Activated B cell treated with CpG ODN at 0.5 μM for 24 hours (primary cell): ENCODE measurements at places on chromosomes 3 and 15. TPM values are rescaled to one million over a fixed set of nuclear protein-coding genes. Genes with fewer than 3 reads are reported as not detected.

The PLA2G4D gene
- total RNA-seq = not detected in 2 replicates

- no peaks in the 10 kb centered on the region for H3K36me3 ChIP-seq
- no peak overlapping the region for H3K27ac ChIP-seq
- peaks cover 2% of the 10 kb centered on the region for H3K27me3 ChIP-seq
- no peaks in the 10 kb centered on the region for H3K4me1 ChIP-seq
Measured at GRCh38 chr3:181278468-181279238, 289.1 kb upstream of the DNAJC19 start.

- H3K4me1 ChIP-seq = peaks cover 8% of the 10 kb centered on the region
- H3K4me3 ChIP-seq = no peak overlapping the region
- DNase-seq = no peak
Measured at GRCh38 chr15:78807359-78807758, 3.9 kb downstream of the ADAMTS7 start.

- no peaks in the 10 kb centered on the region for H3K27me3 ChIP-seq
- H3K4me1 ChIP-seq = peaks cover 73% of the 10 kb centered on the region
- H3K36me3 ChIP-seq = peaks cover 56% of the 10 kb centered on the region
- peak overlapping the region; percentile 100 for H3K27ac ChIP-seq
- no peak for DNase-seq
- peak overlapping the region; percentile 97 for H3K4me3 ChIP-seq
Measured at GRCh38 chr15:92903631-92903965, 3.5 kb downstream of the CHD2 start.

DNA sequence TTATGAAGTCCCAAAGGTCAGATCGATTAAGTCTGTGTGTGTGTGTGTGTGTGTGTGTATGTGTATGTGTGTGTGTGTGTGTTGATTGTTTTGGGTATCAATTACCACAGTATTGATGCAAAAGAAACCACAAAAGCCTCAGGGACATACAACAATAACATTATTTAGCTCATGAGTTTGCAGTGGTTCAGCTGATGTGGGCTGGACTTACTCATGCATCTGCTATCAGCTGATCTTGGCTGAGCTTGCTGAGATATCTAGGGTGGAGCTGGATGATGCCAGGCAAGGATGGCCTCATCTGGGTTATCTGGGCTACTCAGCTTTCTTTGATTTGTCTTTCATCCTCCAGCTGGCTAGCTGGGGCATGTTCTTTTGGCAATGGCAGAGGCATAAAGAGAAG, 82.4 kb upstream of the PRR23C start:
- DNase-seq = no peak
- H3K4me1 ChIP-seq = no peaks in the 10 kb centered on the region
- no peak overlapping the region for H3K4me3 ChIP-seq
- no peaks in the 10 kb centered on the region for H3K36me3 ChIP-seq

DNA sequence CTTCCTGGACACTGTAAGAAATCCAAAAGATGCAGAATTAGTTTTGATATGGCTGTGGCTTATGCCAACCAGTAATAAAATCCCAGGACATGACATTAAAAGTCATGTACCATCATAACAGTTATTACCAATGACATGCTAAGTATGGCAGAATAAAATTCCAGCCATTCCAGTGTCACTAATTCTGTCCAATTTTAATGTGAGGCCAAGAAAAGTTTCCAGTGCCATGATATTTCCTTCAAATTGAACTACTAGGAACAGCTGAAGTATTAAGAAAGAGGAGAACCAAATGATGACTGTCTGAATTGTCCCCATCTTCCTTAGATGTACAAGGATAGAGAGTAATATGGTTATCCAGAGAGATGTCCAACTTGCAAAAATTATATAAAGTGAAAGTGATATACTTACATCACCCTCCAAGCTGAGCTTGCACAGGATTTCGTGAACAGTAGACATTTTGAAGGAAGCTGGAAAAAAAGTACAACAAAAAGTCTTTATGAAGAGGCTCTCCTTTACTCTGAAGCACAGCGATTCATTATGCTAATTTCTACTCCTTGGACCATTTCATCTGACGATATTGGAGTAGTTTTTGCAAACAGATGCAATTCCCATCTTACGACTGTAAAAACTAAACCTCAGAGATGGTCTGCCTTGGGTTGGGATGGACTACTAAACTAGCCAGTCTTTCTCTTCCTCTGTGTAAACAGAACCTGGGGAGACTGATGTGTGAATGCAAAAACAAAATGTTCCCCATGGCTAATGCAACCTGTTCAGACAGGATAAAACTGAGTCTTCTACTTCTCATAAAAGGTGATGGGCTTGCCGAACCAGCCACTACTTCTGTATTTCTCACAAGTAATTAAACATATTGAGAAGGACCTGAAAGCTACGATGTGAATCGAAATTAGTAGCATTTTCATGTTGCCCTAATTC, 11.9 kb downstream of the ANXA2 start:
- no peak for DNase-seq

DNA sequence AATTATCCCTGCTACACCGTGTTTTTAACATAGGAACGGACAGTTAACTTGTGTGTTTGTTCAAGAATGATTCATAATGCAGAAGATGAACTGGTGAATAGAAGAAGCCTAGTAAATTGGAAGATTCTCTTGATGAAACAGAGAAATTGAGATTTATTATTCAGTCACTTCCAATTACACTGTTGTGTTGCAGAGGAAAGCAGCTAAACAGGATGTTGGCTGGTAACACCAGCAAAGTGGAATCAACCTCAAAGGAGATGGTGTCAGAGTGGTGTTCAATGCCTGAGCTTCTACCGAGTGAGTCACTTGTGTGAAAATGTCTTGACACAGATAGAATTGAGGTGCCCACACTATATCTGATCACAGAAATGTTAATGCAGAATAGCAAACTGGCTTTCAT, 399.6 kb downstream of the LPP start:
- no peak overlapping the region for H3K27ac ChIP-seq
- DNase-seq = no peak
- H3K36me3 ChIP-seq = no peaks in the 10 kb centered on the region
- no peak overlapping the region for H3K4me3 ChIP-seq

The NME9 gene
- total RNA-seq = not detected in 2 replicates

DNA sequence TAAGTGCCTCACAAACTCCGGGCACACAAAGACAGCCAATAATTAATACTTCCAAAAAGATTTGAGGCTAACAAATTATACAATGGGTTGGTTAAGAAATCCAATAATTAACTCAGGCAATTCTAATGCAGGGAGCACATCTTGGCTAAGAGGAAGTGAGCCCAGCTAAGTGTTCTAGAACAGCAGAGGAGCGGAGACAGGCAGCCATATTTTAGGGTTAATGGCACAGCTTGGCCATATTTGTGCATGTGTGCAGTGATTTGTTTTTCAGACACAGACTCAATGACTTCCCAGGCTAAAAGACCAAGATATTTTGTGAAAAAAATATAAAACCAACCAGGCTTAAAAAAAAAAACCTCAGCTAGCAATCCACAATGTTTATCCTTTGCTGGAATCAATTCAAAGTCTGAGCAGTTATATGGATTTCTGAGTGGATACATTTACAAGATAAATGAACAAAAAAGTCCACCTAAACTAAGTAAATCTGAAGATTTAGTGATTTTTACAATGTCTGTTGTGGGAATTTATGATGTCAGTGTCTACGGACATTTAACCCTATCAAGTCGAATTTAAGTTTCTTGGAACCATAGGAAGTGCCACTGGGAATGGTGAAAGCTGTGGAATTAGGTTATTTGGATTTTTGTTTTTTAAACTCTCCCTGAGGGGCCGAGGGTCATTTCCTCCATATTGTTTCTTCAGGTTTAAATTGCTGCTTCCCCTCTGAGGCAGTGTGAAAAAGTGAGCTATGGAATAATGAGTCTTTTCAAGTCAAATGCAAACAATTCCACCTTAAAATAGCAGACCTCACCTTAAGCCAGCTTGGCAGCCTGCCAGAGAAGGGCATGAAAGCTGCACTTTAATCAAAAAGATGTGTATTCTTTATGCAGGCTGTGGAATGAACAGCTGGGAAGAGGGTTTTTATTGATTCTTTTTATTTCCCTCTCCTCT, 413.7 kb upstream of the TBL1XR1 start:
- no peak for DNase-seq
- H3K27ac ChIP-seq = no peak overlapping the region
- peaks cover 4% of the 10 kb centered on the region for H3K4me1 ChIP-seq
- no peaks in the 10 kb centered on the region for H3K27me3 ChIP-seq

DNA sequence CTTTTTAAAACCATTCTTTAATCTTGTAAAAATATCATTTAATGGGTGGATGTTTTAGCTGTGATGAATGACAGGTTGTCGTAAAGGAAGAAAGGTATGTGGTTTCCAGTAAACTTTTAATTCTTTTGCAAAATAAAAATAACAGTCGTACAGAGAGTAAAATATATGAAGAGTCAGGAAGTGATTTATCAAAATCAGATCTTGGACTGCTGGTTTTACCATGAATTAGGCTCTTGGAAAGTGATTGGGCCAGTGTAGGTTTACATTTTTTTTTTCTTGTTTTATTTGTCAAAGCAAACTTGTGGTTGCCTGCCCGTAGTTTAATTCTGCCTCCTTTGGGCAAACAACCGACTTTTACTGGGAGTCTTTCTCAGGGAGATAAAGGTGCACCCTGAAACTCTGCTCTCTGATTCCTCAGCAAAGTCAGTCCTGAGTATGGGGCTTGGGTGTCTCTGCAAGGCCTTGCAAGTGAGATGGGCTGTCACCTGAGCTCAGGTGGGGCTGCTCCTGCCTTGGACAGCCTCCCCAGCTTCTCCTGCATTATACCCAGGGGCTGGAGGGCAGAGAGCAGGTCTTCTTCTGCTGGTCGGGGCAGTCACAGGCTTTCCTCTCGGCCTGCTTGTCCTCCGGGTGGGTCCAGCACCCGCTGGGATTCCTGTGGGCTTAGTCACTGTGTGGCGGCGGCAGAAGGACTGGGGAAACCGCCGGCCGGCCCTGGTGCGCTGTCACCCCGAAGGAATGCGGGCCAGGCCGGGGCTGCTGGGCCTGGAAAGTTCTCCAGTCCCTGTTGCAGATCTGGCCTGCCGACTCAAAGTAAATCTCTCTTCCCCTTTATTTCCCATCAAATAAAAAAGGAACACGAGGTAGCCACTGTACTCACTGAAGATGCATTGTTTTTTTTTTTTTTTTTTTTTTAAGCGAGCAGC, 79.0 kb downstream of the IGF1R start:
- DNase-seq = no peak
- H3K27me3 ChIP-seq = no peaks in the 10 kb centered on the region

DNA sequence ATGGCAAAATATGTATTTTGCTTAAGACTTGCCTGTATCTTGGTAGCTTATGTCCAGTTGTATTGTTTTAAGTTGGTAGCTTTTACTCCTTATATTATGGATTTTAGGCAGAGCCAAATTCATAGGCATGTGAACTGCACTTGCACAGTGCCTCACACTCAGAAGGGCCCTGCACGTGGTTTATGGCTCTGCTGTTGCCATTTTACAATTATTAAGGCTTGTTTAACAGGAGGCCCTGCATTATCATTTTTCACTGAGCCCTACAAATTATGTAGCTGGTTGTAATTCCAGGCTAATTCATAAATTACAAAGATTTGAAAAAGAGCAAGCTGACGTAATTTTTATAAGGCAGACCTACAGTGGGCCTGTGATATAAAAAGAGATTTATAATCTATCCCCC, 537.6 kb upstream of the UBE2E2 start:
- DNase-seq = no peak
- no peak overlapping the region for H3K27ac ChIP-seq
- no peaks in the 10 kb centered on the region for H3K27me3 ChIP-seq
- no peaks in the 10 kb centered on the region for H3K36me3 ChIP-seq
- H3K4me1 ChIP-seq = no peaks in the 10 kb centered on the region

- H3K36me3 ChIP-seq = peaks cover 2% of the 10 kb centered on the region
- H3K4me1 ChIP-seq = peaks cover 3% of the 10 kb centered on the region
- H3K4me3 ChIP-seq = no peak overlapping the region
- no peak for DNase-seq
Measured at GRCh38 chr15:79357566-79357965, 46.7 kb downstream of the TMED3 start.

DNA sequence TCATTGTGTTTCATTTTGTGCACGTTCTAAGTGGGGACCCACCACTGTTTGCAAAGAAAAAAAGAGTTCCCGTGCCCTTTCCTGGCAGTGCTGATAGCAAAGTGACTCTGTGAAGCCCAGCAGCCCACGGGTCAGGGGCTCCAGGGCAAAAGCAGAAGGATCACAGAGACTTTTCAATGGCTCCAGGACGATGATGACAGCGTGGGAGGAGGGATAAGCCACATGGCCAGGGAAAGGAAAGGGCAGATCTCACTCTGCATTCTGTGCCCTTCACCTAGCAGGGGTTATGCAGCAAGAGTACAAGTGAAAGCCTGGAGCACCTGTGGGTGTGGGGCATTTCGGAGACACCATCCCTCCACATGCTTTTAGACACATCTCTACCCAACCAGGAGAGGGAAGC, 35.4 kb downstream of the SEMA5B start:
- H3K36me3 ChIP-seq = no peaks in the 10 kb centered on the region
- no peak overlapping the region for H3K4me3 ChIP-seq
- peaks cover 4% of the 10 kb centered on the region for H3K4me1 ChIP-seq

The ALPK3 gene
- total RNA-seq = 0.12 and 0.20 TPM in 2 replicates

The SEMA3B gene
- 0.15 TPM in 1 of 2 replicates, not detected in the other for total RNA-seq

GRCh38 chr3:171804618-171805389, 5.5 kb downstream of the PLD1 start:
- no peak overlapping the region for H3K27ac ChIP-seq
- H3K4me3 ChIP-seq = no peak overlapping the region
- peaks cover 8% of the 10 kb centered on the region for H3K4me1 ChIP-seq
- peaks cover 22% of the 10 kb centered on the region for H3K27me3 ChIP-seq
- DNase-seq = no peak
- no peaks in the 10 kb centered on the region for H3K36me3 ChIP-seq

- no peaks in the 10 kb centered on the region for H3K4me1 ChIP-seq
- no peak overlapping the region for H3K27ac ChIP-seq
- H3K4me3 ChIP-seq = no peak overlapping the region
- DNase-seq = no peak
- H3K27me3 ChIP-seq = peaks cover 1% of the 10 kb centered on the region
Measured at GRCh38 chr3:148790851-148791735, 36.5 kb upstream of the CPB1 start.

GRCh38 chr15:88365124-88365523, 102.1 kb downstream of the MRPL46 start:
- H3K4me3 ChIP-seq = no peak overlapping the region
- peaks cover 6% of the 10 kb centered on the region for H3K27me3 ChIP-seq
- H3K27ac ChIP-seq = no peak overlapping the region
- H3K36me3 ChIP-seq = no peaks in the 10 kb centered on the region
- peaks cover 2% of the 10 kb centered on the region for H3K4me1 ChIP-seq

DNA sequence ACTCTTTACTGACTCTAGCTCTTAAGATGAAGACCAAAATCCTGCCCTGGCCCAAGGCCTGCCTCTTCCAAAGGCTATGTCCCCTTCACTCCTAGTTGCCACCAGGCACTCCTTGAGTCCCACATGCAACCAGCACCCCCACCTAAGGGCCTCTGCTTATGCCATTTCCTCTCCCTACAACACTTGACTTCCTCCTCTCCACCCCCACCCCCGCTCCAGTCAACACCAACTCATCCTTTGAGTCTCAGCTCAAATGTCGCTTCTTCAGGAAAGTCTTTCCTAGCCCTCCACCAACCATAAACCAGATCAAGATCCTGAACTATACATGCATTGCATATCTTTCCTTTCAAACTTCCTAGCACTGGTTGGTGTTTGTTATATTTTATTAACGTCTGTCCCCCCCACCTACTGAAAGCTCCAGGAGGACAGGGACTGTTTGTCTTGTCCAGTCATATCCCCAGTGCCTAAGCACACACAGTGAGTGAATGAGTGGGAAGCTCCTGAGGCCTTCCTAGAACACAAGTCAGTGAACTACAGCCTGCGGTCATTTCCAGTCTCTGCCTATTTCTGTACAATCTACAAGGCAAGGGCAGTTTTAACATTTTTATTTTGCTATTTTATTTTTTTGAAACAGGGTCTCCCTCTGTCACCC, 7.3 kb downstream of the TBC1D2B start:
- no peaks in the 10 kb centered on the region for H3K27me3 ChIP-seq
- H3K4me1 ChIP-seq = peaks cover 7% of the 10 kb centered on the region
- no peaks in the 10 kb centered on the region for H3K36me3 ChIP-seq
- H3K4me3 ChIP-seq = peak overlapping the region; percentile 47
- H3K27ac ChIP-seq = peak overlapping the region; percentile 57
